ENCODE measurements at places on chromosomes 4 and X.

DNA sequence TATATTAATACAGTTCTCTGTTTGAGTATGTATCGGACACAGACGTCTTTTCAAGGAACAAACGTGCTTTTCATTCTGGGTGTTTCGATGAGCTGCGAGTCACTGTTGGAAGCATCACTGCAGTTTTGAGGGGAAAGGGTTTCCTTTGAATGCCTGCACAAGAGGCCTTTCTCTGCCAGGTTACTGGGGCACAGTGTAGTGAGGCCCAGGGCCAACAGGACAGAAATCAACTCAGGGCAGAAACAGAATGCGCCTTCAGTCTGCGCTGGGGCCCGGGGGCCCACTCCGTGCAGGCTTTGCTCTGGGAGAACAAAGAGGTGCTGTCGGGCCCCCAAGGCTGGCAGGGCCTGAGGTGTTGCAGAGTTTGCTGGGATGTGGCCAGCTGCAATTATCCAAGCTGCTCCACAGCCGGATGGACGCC, 2.3 kb upstream of the PPP2R3B start:
- no peak for DNase-seq

- DNase-seq = no peak
These were observed 384.8 kb downstream of the PPP4R3C start for GRCh38 chrX:27078371-27078770.

DNA sequence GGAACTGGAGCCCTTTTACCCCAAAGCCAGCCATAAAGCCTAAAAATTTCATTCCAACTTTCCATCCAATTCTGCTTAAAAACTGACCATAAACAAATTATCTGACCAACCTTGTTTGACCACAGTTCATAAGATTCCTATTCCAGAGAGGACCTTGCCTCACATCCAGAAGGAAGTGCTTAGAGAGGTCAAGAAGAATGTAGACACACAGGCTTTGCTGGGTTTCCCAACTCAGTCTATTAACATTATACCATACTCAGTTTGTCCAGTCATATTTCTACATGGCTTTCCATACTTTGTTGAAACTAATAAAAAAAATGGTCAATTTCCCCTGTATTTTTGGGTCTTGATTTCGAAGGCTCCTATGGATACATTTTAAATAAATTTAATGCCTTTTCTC, 1522.5 kb downstream of the ARAP2 start:
- DNase-seq = no peak

DNA sequence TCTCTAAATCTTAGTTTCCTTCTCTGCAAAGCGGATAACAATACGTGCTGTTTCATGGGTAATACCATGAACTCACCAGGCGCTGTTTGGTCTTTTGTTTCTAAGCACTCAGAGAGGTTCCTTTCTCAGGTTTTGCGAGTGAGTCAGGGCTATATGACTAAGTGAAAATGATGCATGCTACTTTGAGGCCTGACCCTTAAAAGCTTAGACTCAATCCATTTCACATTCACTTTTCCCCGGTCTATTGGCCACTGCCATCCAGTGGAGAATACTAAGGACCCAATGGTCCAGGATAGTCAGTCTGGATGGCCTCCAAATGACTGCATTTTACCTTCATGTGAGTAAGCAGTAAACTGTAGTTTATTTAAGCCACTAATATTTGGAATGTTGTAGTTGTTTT, 400.8 kb upstream of the SLIT2 start:
- no peak for DNase-seq

GRCh38 chr4:33029976-33030375, 2309.8 kb downstream of the PCDH7 start:
- DNase-seq = no peak

- DNase-seq = no peak
These were observed 99.5 kb upstream of the NKX1-1 start for GRCh38 chr4:1505511-1506460.

GRCh38 chr4:113837397-113837796, 75.9 kb upstream of the CAMK2D start:
- DNase-seq = no peak

GRCh38 chrX:3638280-3638873, 75.1 kb downstream of the PRKX start:
- no peak for DNase-seq

GRCh38 chr4:44623676-44624075, 27.7 kb downstream of the YIPF7 start:
- no peak for DNase-seq

- DNase-seq = no peak
These were observed at the start of gene EDA2R for GRCh38 chrX:66638591-66639500. TSS of gene EDA2R (minus strand) at chrX:66639078. CDS start at chrX:66616020, 23,058 bp downstream.
